ENCODE measurements at places on chromosomes 1 and 21. TPM values are rescaled to one million over a fixed set of nuclear protein-coding genes. Genes with fewer than 3 reads are reported as not detected.

DNA sequence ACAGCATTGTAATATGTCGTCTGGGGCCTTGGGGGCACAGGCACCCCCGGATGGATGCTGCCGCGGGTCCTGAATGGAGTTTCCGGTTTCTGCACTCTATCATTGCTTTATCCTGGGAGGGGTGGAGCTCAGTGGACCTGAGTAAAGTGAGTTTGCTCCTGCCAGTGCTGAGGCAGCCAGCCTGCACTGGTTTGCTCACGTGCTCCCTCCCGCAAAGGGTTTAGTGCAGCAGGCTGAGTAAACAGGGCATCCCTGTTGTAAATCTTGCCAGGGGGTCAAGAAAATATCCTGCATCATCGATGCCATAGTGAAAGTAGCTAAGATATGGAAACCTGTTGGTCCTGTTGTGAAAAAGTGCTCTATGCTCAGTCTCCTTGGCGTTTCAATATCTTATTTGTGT lies 85.6 kb upstream of the BRINP3 start:
- DNase-seq, result no peak

DNA sequence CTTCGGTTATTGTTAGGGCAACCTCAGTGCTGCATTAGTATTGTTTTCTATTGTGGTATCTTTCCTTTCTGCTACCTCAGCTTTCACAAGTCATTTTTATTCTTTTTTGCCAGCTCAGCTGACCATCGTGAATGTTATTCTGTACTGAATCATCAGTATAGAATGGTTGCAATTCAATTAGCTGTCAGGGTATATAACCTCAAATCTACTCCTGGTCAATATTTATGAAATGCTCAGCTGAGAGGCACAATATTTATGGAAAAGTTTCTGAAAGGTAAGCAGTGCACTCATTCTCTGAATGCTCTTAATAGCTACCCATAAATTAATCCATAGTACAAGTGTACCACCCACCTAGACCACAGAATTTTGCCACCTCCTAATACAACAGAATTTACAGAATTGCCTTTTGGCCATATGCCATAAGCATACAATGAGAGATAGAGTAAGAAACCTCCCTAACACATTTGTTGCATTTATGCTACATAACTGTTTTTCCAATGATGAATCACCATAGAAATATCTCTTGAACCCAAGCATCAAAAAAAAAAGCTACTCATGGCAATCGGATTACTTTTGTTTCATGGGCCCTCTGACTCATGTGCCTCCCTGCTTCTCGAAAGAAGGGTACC lies 732.6 kb upstream of the CHRM3 start:
- peak; percentile 66 for DNase-seq

The EFNA3 gene
- total RNA-seq, result 0.42 TPM

DNA sequence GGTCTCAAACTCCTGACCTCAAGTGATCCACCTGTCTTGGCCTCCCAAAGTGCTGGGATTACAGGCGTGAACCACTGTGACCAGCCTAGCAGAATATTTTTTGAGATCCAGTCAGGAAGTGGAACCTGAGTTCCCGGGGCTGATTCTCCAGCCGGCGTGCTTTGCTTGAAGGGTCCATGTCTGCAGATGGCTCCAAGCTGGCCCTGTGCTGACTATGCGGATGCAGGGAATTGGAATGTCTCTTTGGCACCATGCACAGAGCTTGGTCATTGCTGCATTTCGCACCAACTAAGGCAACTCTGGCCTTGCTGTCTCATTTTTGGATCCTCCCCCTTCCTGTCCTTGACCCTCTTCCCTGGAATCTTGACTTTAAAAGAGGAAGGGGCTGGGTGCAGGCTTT lies 28.1 kb downstream of the ARHGEF10L start:
- no peak for DNase-seq

- DNase-seq, result no peak
Measured at GRCh38 chr1:12506281-12507280, 111.4 kb downstream of the DHRS3 start.

The HLX gene
- total RNA-seq, result 11.4 TPM

GRCh38 chr1:201988601-201989000 lies 6.2 kb downstream of the RNPEP start:
- no peak for DNase-seq

The FNDC10 gene
- 4.4 TPM for total RNA-seq

The CCDC185 gene
- total RNA-seq, result not detected

DNA sequence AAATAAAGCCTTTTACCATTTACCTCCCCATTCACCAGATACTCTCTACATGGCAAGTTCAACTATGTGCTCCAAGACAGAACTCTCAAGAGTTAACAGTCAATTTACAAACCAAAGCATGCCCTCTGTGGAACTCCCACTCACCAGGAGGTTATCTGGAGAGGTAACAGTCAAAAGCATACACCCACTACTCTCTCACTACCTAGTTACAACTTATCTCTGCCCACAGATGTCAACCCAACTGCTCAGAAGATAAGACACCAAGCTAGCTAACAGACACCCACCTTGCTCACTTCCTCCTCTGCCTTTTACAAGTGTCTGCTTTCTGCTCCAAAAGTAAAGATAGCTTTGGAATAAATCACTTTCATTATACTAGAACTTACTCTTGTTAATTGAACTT lies 131.0 kb downstream of the TRIM33 start:
- no peak for DNase-seq

DNA sequence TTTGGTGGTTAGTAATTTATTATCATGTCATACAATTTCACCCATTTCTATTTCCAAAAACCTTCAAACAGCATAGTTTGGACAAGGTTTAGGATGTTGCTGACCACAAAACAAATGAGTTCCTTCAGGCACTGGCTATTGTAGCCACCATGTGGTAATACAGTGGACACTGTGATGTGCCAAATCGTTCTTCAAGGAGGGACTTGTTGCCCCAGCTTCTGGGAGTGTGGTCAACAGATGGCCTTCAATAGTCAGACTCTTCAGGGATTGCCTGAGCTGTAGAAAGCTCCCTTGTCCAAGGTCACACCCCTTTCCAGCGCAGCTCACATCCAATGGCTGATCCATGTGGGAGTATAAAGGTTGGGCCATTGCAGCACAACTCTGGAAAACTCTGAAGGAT lies 2.6 kb downstream of the PDE4B start:
- no peak for DNase-seq

DNA sequence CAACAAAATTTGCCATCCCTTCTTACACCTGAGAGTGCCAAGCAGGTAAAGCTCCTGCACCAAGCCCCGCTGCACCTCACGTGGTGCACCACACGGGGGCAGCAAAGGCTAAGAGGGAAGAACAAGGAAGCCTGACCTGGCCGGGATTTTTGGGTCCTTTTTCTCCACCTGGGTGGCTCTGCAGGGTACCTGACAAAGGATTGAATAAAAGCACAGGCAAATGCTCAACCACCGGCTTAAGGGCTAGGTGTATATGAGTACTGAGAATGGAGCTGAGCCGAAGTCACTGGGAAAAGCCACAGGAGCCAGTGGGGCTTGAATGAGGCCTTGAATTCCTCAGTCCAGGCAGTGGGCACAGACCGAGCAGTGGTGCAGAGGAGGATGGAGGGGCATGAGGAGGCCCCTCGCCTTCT lies 36.4 kb downstream of the ZNF697 start:
- DNase-seq, result no peak

The IRF6 gene
- total RNA-seq, result 3.2 TPM

DNA sequence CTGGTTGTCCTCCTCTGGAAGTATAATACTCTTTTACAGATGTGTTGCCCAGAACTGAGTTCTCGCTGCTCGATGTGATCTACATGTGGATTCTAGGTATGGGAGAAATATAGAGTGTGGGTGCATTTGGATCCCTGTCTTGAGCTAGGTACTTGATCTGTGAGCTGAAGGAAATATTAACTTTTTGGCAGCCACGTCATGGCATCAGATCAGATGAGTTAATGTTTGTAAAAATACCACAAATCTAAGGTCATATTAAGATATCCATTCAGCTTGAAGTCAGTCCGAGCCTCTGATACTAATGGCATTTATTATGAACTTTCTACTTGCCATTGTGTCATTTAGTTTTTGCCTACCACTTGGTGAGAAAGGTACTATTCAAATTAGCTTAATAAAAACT lies 24.6 kb downstream of the MAPKAPK2 start:
- DNase-seq, result no peak

GRCh38 chr1:180083164-180083563 lies 71.5 kb upstream of the QSOX1 start:
- DNase-seq, result no peak

The PLA2G2E gene
- not detected for total RNA-seq

The IFNAR1 gene
- 38.5 TPM for total RNA-seq

DNA sequence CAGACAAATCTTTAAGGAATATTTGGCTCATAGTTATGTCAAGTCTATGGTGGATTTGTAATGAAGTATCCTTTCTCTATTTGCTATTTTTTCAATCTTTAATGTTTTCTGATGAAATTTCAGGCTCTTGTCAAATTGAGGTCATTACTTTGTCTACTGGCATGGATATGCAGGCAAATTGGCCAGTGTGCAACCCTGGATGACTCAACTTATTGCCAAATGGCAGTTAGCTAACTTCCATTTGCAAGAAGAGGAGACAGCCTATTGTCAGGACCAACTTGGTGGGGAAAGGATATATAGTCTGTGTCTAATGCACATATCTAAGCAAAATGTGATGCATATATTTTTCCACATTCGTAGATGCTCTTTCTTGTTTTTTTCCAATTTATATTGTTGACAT lies 530.5 kb downstream of the PTBP2 start:
- peak; percentile 46 for DNase-seq

The ARHGAP30 gene
- total RNA-seq, result not detected

- DNase-seq, result no peak
Measured at GRCh38 chr1:40462956-40463590, 12.8 kb downstream of the ZFP69B start.

DNA sequence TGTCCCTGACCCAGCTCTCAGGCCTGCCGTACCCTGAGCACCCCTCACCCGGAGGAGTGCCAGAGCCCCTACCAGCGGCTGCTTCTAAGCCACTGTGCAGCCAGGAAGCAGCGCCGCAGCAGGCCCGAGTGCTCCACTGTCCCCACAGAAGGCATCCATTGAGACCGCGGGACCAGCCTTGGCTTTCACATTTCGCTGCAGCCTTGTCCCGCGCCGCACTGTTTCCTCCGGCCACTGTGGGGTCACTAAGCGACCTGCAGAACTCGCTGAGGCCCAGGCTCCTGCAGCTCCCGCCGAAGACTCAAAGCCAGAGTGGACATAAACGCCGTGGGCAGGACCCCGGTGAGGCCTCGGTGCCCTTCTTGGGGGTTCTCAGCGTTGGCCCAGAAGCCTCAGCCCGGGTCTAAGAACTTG lies 3.0 kb downstream of the ALX3 start:
- no peak for DNase-seq

- no peak for DNase-seq
Measured at GRCh38 chr21:42863504-42863870, 15.9 kb downstream of the WDR4 start.

DNA sequence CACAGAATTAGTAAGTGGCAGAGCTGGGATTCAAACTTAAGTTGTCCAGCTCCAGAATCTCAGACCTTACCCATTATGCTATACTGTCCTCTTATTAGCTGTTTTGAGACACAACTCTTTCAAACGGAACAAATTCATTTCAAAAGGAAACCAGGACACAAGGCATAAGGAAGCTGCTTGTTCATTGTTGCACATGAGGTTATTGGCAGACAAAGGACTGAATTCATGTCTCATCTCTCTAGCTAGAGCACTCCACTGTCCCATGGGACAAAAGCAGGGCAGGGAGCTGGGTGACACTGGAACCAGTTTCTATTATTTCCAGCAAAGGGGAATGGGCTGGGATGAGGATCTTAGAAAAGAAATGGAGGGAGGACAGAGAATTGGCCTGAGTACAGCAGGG lies 26.4 kb downstream of the CHI3L2 start:
- DNase-seq, result no peak

DNA sequence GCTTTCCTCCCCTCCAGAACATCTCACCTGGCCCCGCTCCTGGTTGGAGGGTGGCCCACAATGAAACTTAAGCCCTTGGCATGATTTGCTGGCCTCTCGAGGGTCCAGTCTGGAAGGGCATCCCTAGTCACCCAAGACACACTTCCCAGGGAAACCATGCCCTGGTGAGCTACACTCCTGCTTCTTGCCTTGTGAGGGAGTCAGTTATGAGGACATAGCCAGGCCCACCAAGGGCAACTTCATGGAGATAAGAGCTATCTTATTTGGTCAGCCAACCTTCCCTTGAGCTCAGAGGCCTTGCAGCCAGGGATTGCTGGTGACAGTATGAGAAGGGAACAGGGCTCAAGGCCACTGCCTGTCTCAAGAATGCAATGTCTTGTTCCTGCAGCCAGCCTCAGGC lies 9.7 kb downstream of the TNR start:
- DNase-seq, result no peak

GRCh38 chr1:69528376-69528775 lies 39.3 kb upstream of the LRRC7 start:
- DNase-seq, result no peak

The PDE9A gene
- not detected for total RNA-seq

DNA sequence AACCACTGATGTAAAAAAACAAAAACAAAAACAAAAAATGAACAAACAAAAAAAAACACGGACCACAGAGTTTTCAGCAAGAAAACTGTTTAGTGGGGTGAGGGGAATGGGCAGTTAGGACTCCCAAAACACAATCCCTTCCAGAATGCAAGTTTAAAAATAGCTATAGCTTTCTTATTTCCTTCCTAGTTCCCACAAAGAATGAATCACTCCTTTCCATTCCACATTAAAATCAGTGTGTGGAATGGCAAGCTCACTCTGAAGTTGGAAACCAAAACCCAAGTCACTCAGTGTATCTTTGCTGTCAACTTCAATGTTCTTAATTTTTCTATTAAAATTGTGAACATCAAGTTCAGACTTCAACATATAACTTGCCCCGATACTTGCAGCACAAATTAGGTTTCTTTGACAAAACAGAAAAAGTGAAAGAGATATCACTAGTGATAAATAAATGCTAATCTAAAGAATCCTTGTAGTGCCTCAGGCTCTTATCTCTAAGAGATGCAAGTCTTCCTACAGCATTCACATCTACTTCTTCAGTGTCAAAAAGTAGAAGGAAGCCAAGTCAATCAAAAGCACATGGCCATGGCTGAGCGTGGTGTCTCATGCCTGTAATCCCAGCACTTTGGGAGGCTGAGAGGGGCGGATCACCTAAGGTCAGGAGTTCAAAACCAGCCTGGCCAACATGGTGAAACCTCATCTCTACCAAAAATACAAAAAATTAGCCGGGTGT lies 45.5 kb downstream of the TOR3A start:
- DNase-seq, result peak; percentile 60

DNA sequence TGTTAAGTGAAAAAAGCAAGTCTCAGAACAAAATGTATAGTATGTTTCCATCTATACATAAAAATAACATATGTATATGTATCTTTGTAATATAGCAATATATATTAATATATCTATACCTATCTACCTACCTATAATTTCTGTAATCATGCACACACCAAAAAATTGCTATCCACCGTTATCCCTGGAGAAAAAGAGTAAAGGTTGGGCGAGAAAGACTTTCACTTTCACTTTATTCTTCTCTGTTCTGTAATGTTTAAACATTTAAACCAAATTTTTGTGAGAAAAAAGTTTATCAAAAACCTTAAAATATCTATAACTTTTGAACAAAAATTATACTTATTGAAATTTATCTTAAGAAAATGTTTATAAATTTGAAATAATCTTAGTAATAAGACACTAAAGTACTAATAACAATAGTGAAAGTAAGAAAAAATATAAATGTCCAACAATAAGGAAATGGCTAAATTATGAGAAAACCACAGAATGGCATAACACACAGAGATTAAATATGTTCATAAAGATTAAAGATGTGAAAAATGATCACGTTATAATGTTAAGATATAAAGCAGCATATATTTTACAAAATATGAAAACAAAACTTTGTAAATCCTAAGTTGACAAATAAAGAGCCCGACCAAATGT lies 74.0 kb upstream of the LRRC53 start:
- DNase-seq, result no peak
